Prostate gland (tissue), 2 donors: ENCODE measurements at places on chromosomes 7 and 10.

- DNase-seq, result no peak
Measured at GRCh38 chr7:157740251-157740798, 403.5 kb downstream of the DNAJB6 start.

DNA sequence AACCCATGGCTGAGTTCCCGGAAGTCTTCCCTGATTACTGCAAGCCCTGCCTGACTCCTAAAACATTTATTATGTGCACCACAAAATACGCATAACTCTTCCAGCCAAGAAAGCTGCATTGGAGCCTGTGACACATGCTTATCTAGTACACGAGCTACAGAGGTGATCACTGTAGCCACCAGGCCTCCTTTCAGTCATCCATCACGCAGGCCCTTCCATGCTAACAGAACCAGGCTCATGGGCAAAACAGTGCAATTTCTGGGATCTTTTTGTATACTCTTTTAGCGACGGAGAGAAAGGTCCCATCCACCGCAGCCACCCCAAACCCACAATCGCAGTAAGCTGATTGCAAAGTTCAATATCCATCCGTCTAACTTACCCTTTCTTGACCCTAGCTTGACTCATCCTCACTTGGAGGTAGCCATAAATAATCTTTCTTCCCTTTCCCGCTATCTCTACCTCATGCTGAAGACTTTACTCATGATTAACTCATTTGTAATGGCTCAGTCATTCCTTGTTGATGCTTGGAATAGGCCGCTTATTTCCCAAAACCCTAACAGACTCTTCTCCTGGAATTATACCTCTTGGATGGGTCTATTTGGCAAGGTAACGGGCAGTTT, 1203.5 kb downstream of the TYW1 start:
- no peak for DNase-seq

DNA sequence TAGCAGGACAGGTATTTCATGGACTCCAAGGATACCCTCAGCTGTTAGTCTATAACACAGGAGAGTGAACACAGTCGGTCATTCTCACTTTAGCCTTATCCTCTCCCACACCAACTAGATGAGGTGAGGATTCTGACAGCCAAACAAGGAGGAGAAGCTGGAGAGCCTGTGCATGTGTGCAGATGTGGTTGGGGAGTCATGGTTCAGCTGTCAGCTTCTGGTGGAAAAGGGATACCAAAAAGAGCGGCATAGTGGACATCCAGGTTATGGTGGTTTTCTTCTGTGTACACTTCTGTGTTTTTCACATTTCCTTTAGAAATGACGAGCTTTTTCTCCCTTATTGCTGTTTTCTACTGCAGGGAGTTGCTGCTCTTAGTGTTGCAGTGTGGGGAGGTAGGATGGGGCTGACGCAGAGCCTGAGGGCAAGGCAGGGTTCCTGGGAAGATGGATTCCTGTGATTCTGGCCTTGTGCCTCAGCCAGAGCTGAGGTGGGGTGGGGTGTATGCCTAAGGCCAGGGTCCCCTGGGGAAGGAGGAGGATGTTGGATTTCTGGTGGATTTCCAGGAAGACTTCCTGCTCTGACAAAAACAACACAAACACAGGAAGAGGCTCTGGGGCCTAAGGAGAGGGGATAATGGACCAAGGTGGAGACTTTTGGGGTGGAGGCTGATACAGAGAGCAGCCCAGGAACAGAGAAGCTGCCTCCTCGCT, 26.6 kb downstream of the PLAU start:
- DNase-seq, result no peak

- DNase-seq, result no peak
Measured at GRCh38 chr7:101018271-101019167, 1.4 kb upstream of the MUC17 start.

- no peak for DNase-seq
Measured at GRCh38 chr7:98788966-98789365, 80.8 kb downstream of the TMEM130 start.

DNA sequence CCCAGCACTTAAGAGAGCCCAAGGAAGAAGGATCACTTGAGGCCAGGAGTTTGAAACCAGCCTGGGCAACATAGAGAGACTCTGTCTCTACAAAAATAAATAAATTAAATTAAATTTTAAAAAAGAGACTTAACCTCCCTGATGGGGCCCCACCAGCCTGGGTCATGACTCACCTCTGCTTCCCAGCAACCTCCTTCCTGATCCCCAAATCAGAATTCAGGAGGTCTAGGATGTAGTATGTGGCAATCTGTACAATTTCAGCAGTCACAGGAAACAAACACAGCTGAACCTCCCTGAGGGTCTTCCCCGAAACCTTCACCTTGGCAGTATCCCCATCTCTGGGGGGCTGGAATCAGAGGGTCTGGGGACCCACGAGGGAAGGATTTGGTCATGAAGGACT, 9.7 kb upstream of the PPP1R35 start:
- no peak for DNase-seq
